Stimulated activated CD4-positive, alpha-beta T cell treated with anti-CD3 and anti-CD28 coated beads, TNF-alpha, amount 100 ng/mL, for 24 hours (primary cell): ENCODE measurements at places on chromosomes 13 and 19.

DNA sequence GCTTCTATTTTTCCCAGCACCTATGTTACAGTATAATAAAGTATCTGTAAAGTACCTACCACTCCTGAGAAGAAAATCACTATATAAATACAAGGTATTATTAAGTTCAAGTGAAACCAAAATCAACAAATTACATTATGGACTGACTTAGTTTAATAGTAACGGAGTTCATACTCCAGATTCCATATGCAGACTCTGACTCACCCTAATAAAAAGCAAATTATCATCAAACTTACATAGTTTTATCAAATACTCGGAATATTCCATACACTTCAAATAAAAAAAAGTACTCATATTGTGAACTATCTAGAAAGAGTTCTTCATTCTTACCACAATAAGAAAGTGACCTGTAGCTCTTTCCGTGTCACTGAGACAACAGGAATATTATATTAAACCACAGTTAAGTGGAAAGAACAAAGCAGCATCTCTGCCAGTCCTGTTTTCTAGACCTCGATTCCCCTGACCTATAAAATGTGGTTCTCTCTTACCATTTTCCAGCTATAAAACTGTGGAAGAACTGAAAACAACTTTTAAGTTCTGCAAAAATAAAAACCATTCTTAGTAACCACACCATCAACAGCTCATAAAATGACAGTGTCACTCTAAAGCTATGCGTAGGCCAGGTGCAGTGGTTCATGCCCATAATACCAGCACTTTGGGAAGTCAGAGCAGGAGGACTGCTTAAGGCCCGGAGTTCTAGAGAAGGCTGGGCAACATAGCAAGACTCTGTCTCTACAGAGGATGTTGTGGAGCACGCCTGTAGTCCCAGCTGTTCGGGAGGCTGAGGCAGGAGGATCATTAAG is 42.6 kb downstream of the USP12 start:
- DNase-seq, result no peak

- no peak for DNase-seq
These were observed 15.8 kb upstream of the MICU2 start for GRCh38 chr13:21619633-21620220.

DNA sequence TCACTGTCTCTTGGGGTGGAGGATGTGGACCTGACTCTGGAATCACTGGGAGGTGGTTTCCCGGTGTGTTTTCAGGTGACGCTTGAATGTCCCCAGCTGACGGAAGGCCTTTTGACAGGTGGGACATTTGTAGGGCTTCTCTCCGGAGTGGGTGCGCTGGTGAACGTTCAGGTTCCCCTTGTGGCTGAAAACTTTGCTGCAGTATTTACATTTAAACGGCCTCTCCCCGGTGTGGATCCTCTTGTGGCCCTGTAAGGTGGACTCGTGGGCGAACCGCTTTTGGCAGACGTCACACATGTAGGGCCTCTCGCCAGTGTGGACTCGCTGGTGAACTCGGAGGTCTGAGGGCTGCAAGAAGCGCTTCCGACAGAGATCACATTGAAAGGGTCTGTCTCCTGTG is 7.8 kb downstream of the ZSCAN5B start:
- no peak for DNase-seq

GRCh38 chr19:2033115-2033824 is 17.8 kb upstream of the BTBD2 start:
- no peak for DNase-seq

DNA sequence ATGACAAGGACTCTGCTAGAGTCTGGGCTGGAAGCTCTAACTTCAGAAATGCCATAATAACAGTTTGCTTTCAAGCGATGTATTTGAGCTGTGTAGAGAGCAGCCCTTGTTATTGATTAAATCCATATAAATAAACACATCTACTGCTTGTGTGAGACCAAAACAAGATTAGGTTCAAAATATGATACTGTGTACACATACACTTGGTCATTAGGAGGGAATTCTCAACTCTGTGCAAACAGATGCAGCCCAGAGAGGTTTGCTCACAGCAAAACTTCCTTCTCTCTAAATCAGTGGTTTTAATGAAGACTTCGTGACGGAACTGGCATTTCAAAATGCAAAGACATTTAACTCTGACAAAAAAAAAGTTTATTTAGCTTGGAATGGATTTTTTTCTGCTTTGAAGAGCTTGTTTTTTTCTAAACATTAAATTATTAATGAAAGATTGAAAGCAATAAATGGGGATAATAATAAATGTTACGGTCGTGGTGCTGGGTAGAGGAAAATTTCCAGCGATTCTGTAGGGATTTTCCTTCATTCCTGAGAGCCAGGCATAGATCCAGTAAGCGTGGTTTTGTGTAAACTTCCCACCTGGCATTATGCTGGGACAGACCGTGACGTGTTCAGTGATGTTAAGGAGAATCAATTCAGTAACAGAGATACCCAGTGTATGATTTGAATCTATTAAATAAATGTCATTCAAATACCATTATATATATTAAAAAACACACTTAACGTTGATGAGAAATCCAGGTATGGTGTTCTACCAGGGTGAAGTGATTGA is 213.7 kb downstream of the TEX29 start:
- no peak for DNase-seq

- DNase-seq, result no peak
These were observed 16.8 kb upstream of the NMRK2 start for GRCh38 chr19:3916033-3916432.

- no peak for DNase-seq
These were observed 27.6 kb upstream of the GTF2F2 start for GRCh38 chr13:45092663-45093062.

GRCh38 chr13:112732679-112733078 is 42.8 kb downstream of the ATP11A start:
- DNase-seq, result no peak

DNA sequence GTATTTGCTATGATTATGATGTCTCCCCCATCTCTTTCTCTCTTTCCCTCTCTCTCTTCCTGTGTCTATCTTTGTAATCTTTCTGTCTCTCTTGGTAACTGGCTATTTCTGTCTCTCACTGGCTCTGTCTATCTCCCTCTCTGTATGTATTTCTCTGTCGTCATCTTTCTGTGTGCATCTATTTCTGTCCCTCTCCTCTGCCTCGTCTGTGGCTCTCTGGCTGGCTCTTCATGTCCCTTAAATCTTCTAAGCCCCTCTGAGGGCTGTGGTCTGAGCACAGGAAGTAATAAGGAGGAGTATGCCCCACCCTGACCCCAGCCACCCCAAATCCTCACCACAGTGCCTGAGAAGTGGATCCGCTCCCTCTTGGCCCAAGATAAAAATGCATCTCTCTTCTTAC is 104.4 kb downstream of the DNAJC15 start:
- DNase-seq, result no peak
